Stimulated activated naive CD8-positive, alpha-beta T cell treated with anti-CD3 and anti-CD28 coated beads, Interleukin-15, amount 100 ng/mL, for 72 hours (primary cell): ENCODE measurements at places on chromosomes 1 and 21.
A peak's percentile ranks its signal among the peaks of the same experiment; 100 is the strongest.

GRCh38 chr1:104295511-104295910 is 545.8 kb downstream of the AMY1C start:
- no peak for DNase-seq

- DNase-seq = no peak
Observed at GRCh38 chr1:216034506-216034905, 388.7 kb downstream of the USH2A start.

- no peak for DNase-seq
Observed at GRCh38 chr1:247551721-247552120, 2.8 kb downstream of the GCSAML start.

- no peak for DNase-seq
Observed at GRCh38 chr21:41977034-41977950, 23.5 kb upstream of the C2CD2 start.

DNA sequence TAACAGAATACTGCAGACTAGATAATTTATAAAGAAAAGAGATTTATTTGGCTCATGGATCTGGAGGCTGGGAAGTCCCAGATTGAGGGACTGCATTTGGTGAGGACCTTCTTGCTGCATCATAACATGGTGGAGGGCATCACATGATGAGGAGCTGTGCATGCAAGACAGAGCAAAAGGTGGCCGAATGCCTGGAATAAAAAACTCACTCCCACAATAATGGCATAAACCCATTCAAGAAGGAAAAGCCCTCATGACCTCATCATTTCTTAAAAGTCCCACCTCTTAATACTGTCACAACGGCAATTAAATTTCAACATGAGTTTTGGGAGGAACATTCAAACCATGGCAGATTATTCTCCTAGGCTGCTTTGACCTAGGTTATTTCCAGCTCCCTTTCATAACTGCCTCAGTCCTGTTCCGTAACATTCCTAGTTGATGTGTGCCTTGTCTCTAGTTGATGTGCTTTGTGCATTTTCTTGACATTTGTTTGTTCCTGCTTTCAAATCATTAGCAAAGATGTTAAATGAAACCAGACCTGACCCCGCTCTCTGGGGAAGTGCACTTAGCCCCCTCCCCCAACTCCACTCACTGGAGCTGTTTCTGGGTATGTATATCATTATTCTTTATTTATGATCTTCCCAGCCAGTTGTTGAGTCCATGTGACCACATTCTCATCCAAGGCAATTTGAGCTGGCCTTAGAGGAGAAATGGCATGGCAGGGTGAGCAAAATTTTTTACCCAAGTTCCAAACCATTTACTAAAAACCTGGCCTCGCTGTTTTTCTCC is 148.5 kb downstream of the GDAP2 start:
- DNase-seq = no peak

GRCh38 chr1:185574139-185574875 is 159.9 kb upstream of the HMCN1 start:
- DNase-seq = no peak

GRCh38 chr21:35905963-35906345 is 154.4 kb downstream of the SETD4 start:
- no peak for DNase-seq

DNA sequence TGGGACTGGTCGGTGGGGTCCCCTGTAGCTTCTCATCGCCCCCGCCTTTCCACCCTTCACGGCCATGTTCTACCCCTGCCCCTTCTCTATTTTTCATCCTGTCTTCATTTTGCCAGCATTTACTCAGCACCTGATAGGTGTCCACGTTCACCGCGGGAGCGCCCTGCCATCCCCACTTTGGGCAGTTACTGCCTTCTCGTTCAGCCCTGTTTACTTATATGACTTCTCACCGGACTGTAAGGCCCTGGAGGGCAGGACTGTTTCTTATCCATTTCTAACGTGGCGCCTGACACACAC is 380 bp downstream of the MFN2 start:
- DNase-seq = no peak

- no peak for DNase-seq
Observed at GRCh38 chr1:229204921-229205777, 65.8 kb upstream of the RAB4A start.

GRCh38 chr1:108521990-108522393 is 37.9 kb upstream of the EEIG2 start:
- DNase-seq = no peak

DNA sequence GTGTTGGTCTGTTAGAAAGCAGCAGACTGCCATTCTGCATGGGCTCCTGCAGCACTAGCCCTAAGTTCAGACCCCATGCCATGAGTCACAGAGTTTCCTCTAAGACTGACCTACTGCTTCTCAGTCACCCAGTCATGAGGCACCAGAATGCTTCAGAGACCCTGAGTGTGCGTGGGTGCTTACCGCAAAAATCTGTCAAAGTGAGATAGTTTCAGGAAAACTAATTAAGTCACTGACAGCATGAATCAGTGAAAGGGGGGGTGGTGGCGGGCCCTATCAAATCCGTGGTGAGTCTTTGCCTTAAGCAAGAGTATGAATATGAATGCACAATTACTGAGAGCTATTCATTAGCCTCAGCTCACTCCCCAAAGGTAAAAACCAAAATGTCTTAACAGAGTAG is 98.1 kb downstream of the KCTD3 start:
- no peak for DNase-seq

GRCh38 chr1:239233626-239234025 is 152.7 kb upstream of the CHRM3 start:
- no peak for DNase-seq

GRCh38 chr1:74689621-74690363 is 16.2 kb upstream of the ERICH3 start:
- peak; percentile 42 for DNase-seq

DNA sequence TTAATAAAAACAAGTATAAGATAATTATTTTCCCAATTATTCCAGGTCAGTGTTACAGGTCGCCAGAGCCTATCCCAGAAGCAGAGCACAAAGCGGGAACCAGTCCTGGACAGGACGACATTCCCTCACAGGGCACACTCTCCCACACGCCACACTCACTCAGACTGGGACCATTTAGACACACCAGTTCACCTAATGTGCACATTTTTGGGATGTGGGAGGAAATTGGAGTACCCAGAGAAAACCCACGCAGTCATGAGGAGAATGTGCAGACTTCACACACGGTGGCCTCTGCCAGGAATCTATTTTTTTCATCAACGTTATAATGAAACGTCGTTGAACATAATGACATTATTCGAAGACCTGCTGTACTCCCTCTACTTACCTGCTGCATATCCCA is 20.5 kb upstream of the NRDC start:
- DNase-seq = no peak

DNA sequence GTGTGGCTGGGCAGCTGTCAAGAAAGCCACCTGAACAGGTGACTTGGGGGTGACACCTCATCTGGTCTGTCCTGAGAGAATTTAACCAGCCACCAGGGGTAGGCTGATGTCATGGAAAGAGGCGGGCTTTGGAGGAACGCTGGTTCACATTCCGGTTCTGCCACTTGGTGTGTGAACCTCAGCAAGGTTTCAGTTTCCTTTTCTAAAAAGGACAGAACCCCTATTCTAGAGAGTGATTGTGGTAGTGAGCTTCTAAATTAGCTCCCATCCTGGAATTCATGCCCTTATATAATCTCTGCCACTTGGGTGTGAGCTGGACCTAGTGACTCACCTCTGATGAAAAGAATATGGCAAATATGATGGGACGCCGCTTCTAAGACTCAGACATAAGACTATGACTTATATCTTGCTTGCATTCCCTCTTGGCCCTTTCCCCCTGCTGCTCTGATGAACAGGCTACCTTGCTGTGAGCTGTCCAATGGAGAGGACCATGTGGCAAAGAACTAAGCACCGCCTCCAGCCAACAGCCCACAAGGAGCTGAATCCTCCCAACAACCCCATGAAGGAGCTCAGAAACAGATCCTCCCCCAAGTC is 332.1 kb downstream of the RRAGC start:
- DNase-seq = peak; percentile 77

GRCh38 chr1:22428672-22429071 is 23.0 kb upstream of the ZBTB40 start:
- no peak for DNase-seq
